T-helper 2 cell treated with Interferon-gamma antibody and Interleukin-4, amounts not matched to agents 5 μg/mL and 100 μg/mL, for 36 hours (primary cell): ENCODE measurements at places on chromosomes 3 and 15.

GRCh38 chr15:80743189-80743833 is 35.9 kb upstream of the CEMIP start:
- no peaks in the 10 kb centered on the region for H3K36me3 ChIP-seq
- DNase-seq, result no peak
- no peaks in the 10 kb centered on the region for H3K4me1 ChIP-seq
- no peak overlapping the region for H3K27ac ChIP-seq

- DNase-seq, result no peak
- H3K4me1 ChIP-seq, result no peaks in the 10 kb centered on the region
- H3K27me3 ChIP-seq, result no peaks in the 10 kb centered on the region
- no peak overlapping the region for H3K4me3 ChIP-seq
Measured at GRCh38 chr3:135271177-135272025, 476.3 kb downstream of the EPHB1 start.

DNA sequence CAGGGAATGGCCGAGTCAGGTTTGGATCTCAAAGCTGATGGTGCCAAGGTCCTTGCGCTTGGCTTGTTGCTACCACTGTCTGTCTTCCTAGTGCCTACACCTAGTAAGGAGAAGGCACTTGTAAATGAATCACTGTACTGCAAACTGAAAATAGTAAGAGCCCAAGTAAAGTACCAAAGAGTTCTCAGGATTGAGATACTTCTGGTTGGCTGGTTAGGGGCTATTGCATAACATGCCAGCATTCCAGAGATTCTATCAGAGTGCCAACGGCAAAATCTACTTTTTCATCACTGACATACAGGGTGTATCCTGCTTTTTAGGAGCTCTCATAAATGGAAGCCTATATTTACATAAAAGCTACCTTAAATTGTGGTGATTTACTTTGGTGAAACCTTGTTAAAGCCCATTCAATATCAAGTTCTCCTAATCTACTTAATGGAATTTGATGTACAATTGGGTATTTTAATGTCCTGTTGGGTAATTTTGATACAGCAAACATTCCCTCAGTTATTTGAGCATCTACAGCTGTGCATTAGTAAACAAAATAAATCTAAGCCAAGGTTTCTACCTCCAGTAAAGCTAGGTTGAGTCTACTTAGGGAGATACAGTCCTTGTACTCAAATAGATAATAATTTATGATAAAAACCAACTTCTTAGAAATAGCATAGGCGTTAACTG is 30.7 kb upstream of the CHD2 start:
- DNase-seq, result no peak
- H3K27me3 ChIP-seq, result peaks cover 2% of the 10 kb centered on the region
- no peaks in the 10 kb centered on the region for H3K36me3 ChIP-seq
- H3K4me3 ChIP-seq, result no peak overlapping the region

DNA sequence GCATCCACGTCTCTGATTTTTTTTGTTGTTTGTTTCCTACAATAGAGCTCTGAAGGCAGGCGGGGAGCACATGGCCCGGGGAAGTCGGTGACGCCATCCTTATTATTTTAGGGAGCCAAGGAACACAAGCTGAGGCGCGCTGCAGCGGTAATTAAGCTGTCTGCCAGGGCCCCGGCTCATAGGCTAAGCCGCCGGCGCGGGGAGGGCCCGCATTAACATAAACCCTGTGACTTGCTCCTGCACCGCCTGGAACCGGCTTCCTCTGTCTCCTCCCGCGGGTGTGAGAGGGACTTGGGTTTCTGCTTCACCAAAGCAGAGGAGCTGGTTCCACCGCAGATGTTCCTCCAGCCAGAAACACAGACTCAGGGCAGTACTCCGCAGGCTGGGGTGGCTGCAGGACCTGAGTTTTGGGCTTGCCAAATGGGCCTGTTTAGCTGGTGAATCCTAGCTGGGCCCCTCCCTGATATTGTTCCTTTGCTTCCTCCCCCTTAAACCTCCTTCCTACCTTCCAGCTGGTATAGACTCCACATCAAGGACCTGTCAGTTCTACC is 25.3 kb downstream of the ANP32A start:
- peaks cover 26% of the 10 kb centered on the region for H3K36me3 ChIP-seq
- peak overlapping the region; percentile 71 for H3K4me3 ChIP-seq
- DNase-seq, result peak; percentile 73

DNA sequence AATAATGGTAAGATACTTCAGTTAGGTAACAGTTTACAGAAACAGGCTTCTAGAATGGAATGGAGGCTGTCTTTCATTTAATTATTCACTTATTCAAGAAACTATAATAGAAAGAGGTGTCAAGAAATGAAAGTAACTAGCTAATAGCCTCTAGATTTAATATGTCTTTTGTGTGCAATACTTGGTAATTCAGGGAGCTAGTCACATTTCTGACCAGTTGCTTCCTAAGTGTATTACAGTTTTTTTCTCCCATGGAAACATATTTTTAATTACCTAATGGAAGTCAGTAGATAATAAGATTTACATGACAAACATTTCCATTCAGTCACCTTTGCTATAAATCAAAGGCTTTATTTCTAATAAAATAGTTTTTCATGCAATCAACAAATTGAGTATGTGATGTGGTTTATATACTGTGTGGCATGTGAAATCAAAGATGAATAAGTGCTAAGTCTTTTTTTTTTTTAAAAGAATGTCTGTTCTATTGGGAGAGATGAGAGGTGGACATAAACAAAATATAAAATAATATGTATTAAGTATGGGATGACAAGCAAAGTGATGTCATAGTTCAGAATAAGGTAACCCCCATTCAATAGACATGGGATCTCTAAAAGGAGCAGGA is 985.7 kb downstream of the SQOR start:
- H3K27me3 ChIP-seq, result no peaks in the 10 kb centered on the region
- no peaks in the 10 kb centered on the region for H3K4me1 ChIP-seq
- H3K27ac ChIP-seq, result no peak overlapping the region
- DNase-seq, result no peak
- no peaks in the 10 kb centered on the region for H3K36me3 ChIP-seq
- H3K4me3 ChIP-seq, result no peak overlapping the region

GRCh38 chr15:82871832-82872484 is 62.5 kb downstream of the WHAMM start:
- no peaks in the 10 kb centered on the region for H3K27me3 ChIP-seq
- H3K4me1 ChIP-seq, result no peaks in the 10 kb centered on the region
- DNase-seq, result no peak

DNA sequence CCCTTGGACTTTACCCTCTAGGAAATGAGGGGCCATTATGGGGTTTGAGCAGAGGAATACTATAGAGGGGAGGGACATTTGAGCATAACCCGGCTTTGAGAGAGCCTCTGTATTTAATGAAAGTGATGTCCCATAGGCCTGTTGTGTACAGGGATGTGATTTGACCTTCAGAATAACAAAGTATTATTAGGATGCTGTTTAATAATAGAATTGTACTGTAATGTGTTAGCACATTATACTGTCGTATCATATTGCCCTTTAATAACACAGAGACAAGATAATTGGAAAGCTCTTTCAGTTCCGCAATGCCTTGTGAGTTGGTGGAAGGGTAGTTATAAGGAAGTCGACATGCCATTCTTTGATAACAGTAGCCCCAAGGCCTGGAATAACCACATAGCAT is 328.3 kb downstream of the RYR3 start:
- no peaks in the 10 kb centered on the region for H3K4me1 ChIP-seq
- H3K36me3 ChIP-seq, result no peaks in the 10 kb centered on the region
- H3K4me3 ChIP-seq, result no peak overlapping the region
- H3K27ac ChIP-seq, result no peak overlapping the region
- H3K27me3 ChIP-seq, result peaks cover 9% of the 10 kb centered on the region

DNA sequence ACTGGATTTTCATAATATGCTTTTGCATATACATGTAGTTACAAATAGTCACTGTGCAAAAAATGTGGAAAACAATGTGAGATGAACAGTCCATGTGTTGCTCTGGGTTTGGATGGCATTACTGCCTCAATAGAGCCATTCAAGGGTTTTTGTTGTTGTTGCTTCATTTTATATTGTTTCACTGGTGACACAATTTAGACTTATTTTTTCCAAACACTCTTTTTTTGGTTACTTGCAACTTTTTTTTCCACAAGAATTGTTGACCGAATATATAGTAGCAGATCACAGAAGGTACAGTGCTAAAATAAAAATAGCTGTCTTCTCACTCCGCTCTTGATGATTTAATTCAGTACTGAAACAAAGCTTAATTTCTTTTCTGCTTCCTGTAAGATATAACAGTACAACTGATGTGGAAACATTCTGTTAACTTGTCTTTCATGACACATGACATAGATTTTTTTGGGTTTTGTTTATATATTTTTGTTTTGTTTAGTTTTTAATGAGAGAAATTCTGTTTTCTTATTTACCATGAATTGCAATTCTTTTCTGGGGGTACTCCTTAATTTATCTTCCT is 618.6 kb downstream of the NAALADL2 start:
- no peak for DNase-seq
- H3K36me3 ChIP-seq, result no peaks in the 10 kb centered on the region
- H3K4me3 ChIP-seq, result no peak overlapping the region
- no peak overlapping the region for H3K27ac ChIP-seq

- peak; percentile 48 for DNase-seq
- no peak overlapping the region for H3K27ac ChIP-seq
- H3K27me3 ChIP-seq, result peaks cover 24% of the 10 kb centered on the region
- peaks cover 12% of the 10 kb centered on the region for H3K4me1 ChIP-seq
- no peaks in the 10 kb centered on the region for H3K36me3 ChIP-seq
Measured at GRCh38 chr15:65077981-65078352, 1.4 kb downstream of the KBTBD13 start.

DNA sequence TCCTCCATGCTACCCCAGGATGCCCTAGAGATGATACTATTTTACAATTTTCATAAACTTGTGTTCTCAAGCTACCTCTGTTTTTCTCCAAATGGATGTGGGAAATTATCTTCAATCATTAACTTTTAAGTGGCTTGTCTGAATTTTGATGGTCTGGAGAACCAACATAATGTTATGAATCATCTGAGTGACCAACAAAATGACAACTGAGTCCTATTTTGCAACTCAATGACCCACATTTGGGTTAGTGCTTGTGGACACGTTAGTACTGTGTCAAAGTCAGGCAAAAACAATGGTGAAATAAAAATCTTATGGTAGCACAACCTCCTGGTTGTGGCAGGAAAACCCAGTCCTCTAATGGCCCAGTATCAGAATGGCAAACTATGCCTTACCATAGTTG is 352.4 kb upstream of the ZNF385D start:
- no peak for DNase-seq
- H3K27me3 ChIP-seq, result no peaks in the 10 kb centered on the region
- H3K27ac ChIP-seq, result no peak overlapping the region
- no peaks in the 10 kb centered on the region for H3K36me3 ChIP-seq
- H3K4me1 ChIP-seq, result no peaks in the 10 kb centered on the region

- H3K4me1 ChIP-seq, result peaks cover 27% of the 10 kb centered on the region
- no peak overlapping the region for H3K27ac ChIP-seq
- H3K4me3 ChIP-seq, result no peak overlapping the region
- H3K36me3 ChIP-seq, result peaks cover 15% of the 10 kb centered on the region
- no peak for DNase-seq
Measured at GRCh38 chr3:187735837-187736236, 9.4 kb downstream of the BCL6 start.

DNA sequence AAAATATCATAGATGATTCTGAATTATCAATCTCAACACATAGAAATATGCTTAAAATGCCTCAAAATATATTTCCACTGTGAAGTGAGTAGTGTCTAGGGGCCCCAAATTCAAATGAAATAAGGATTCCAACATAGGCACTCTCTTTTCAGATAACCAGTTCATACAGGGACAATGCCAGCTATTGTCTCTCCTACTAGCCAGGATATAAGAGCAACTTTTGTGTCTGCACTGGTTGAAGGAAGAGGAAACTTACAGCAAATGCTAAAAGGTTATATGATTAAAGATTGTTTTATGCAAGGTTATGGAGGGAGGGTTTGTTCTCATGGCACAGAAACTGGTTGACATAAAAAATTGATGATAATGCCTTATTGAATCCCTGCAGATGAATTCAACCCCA is 579.4 kb upstream of the ALCAM start:
- H3K4me3 ChIP-seq, result no peak overlapping the region
- no peaks in the 10 kb centered on the region for H3K27me3 ChIP-seq
- no peaks in the 10 kb centered on the region for H3K4me1 ChIP-seq
- no peak overlapping the region for H3K27ac ChIP-seq
- no peak for DNase-seq

DNA sequence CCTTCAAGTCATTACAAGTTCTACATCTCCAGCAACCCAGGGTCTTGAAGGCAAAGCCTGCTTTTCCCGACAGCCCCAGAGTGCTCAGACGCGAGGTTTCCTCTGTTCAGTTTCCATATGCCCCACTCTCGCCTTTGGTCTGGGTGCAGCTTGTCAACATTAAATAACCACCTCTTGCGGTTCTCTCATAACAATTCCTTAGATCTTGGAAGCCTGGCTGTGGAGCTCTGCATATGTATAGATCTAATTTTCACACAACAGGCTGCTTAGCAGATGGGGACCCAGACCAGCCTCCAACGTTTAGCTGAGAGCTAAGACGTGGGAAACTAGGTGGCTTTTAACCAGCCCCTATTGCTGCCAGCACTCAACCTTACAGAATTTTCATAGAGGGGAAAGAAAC is 295.5 kb downstream of the RPLP1 start:
- H3K4me3 ChIP-seq, result no peak overlapping the region
- H3K27ac ChIP-seq, result no peak overlapping the region
- peaks cover 10% of the 10 kb centered on the region for H3K27me3 ChIP-seq
- peaks cover 37% of the 10 kb centered on the region for H3K4me1 ChIP-seq

DNA sequence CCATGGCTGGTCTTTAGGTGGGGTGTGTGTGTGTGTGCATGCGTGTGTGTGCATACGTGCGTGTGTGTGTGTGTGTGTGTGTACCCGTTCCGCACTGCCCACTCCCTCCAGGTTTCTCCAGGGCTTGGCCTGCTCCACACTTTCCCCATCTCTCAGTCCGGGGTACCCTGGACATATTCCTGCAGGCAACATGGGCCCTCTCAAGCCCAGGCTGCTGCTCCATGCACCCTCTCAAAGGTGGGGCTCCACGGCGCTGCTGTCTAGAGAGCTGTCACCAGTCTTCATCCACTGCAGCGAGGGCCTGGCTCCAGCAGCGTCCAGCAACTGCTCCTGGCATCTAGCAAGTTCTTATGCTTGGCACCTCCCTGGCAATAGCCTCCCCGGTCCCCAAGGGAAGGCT is 86.1 kb downstream of the ATP10A start:
- H3K36me3 ChIP-seq, result peaks cover 33% of the 10 kb centered on the region
- no peak overlapping the region for H3K27ac ChIP-seq
- no peak for DNase-seq
- no peak overlapping the region for H3K4me3 ChIP-seq
- no peaks in the 10 kb centered on the region for H3K27me3 ChIP-seq

GRCh38 chr3:110027446-110028080 is 690.2 kb upstream of the DPPA4 start:
- DNase-seq, result no peak
- no peak overlapping the region for H3K27ac ChIP-seq
- no peaks in the 10 kb centered on the region for H3K27me3 ChIP-seq
- H3K36me3 ChIP-seq, result no peaks in the 10 kb centered on the region

- H3K36me3 ChIP-seq, result no peaks in the 10 kb centered on the region
- H3K27ac ChIP-seq, result no peak overlapping the region
Measured at GRCh38 chr3:141845407-141846049, 30.9 kb upstream of the ATP1B3 start.

- no peaks in the 10 kb centered on the region for H3K4me1 ChIP-seq
- peaks cover 46% of the 10 kb centered on the region for H3K27me3 ChIP-seq
- no peaks in the 10 kb centered on the region for H3K36me3 ChIP-seq
Measured at GRCh38 chr3:133745981-133746711, at the start of gene TF. Gene TF (plus strand): TSS chr3:133746393. CDS start chr3:133746441, 48 bp downstream.
